ENCODE measurements at places on chromosomes 6 and 20.
A peak's percentile ranks its signal among the peaks of the same experiment; 100 is the strongest.

DNA sequence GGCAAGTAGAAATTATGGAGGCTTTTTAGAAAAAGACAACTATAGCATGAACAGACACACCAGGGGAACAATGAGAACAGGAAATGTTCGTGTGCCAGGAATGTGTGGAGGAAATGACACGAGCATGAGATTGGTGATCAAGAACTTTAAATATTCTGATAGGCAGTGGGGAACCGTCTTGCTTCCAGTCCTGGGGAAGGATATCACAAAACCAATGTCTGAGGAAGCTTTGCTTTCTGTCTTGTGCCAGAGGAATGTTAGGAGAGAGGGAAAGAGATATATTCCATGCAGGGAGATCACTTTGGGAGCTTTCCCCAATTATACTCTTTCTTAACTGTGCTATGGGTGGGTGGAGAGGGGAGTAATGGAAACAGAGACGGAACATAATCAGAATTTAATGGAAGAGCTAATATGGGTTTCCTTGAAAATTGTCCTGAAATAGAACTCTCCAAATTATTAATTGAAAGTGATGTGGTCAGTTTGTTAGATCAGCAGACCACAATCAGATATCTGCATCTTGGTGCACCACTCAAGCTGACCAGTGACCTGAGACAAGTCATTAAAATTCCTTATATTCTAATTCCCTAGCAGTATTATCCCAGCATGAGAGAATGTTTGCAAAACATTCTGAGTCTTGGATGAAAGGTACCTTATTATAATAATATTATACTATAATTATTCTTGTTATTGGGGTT is 178.2 kb downstream of the SOX4 start:
- DNase-seq = no peak

- DNase-seq = no peak
Measured at GRCh38 chr6:47749757-47750156, 32.1 kb upstream of the OPN5 start.

DNA sequence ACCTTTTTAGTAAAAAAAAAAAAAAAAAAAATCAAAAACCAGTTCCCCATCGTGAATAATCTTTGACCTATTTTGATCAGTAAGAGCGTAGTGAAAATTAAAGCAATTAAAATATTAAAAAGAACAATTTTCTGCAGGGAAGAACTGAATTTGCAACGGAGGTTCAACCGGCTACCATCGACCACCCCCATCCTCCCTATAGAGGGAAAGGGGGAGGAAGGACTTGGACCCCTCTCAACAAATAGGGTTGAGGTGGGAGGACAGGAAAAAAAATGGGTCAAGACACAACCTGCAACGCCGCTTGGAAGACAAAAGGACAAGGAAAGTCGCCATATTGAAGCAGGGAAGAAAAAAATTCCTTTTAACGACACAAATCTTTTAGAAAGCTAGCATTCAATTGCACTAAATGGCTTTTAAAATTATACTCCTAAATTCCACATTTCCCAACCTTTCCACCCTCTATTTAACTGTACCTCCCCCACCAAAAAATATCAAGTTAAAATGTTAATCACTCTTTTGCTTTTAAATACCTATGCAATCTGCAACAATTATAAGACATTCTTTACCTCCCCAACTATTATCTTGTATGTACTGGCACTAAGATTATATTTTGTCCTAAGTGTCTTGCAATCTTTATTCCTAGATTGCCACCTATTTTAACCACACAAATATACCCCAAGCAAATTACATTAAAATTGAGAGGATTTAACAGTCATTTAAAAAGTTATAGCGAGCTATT is 1.7 kb downstream of the PPP1R10 start:
- DNase-seq = peak; percentile 87

DNA sequence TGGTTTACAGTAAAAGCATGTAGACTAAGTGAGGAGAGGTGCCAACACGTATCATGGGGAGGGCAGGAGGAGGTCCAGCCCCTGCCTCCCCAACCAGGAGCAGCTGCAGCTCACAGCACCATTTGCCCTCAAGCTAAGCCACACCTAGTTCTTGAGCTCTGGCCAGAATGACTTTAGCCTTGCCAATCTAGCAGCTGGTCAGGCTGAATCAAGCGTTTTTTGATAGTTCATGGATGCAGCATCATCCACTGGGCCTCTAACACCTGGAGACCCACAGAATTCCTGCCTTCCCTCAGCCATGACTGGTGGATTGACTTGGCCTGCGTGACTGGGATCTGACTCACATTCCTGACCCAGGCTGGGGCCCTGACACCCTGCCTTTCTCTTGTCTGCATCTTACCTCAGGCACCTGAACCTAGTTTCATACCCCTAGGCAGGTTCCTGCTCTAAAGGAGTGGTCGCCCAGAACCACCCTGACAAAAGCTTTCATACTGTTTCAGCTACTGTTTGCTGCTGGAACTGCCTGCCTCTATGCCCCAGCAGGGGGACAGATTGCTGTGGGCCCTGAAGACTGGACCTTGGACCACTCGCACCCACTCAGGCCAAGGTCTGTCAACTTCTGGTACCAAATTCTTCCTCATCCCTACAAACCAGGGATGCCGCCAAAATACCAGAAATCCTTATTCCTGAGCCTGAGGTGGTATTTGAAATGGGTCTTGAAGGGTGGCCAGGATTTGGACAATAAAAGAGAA is 122.3 kb downstream of the QRSL1 start:
- DNase-seq = no peak

GRCh38 chr6:42123379-42124103 is 18.9 kb downstream of the C6orf132 start:
- DNase-seq = no peak
